Activated CD4-positive, CD25-positive, alpha-beta regulatory T cell (primary cell): ENCODE measurements at places on chromosomes 16 and 17.

DNA sequence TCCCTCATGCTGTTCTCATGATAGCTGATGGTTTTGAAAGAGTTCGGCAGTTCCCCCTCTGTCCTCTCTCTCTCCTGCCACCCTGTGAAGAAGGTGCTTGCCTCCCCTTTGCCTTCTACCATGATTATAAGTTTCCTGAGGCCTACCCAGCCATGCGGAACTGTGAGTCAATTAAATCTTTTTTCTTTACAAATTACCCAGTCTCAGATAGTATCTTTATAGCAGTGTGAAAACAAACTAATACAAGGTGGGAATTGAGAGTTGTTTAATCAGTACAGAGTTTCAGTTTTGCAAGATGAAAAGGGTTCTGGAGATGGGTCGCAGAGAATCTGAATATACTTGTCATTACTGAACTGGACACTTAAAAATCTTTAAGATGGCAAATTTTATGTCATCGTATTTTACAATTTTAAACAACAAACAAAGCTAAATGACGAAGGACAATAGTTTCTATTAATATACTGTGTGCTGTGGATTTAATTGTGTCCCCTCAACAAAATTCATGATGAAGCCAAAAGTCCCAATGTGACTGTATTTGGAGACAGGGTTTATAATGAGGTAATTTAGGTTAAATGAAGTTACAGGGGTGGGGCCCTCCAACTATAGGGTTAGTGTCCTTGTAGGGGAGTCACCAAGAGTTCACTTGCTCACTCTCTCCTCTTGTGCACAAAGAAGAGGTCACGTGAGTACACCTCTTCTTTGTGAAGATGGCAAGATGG is 4.4 kb downstream of the MT3 start:
- no peak for DNase-seq

GRCh38 chr17:75502721-75503329 is 12.5 kb downstream of the CASKIN2 start:
- no peak for DNase-seq

- DNase-seq: no peak
These were observed 1.7 kb upstream of the CBX8 start for GRCh38 chr17:79798299-79799173.

DNA sequence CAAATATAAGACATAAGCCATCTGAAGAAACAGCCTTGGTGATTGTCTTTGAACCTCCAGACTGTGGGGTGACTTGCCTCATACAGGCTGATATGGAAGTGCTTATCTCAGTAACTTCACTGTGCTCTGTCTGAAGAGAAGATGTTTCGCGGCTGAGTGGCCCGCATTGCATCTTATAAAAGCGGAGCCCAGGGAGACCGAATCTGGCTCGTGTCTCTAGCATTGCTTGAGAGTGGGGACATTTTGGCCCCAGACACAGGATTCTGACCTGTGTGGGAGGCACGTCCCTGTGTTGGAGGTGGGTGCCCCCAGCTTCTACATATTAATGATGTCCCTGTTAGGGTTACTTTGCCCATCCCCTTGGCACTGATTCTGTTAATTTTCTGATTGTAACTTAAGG is 66.4 kb downstream of the METRNL start:
- no peak for DNase-seq

DNA sequence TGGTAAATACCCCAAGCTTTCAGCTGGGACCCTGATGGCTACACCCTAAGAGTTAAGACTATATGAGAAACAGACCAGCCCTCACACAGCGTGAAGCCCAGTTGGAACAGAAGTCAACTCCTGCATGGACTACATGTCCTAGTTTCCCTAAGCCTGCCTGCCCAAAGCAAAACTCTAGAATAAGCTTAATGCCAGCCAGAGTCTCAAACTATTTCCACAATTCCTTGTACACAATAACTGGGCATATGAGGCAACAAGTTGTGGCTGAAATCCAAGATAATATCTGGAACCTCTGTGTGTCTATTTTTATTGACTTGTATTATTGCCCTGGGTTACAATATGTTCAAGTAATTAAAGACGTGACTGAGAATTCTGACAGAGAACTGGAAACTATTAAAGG is 19.4 kb downstream of the MYH10 start:
- DNase-seq: no peak

- no peak for DNase-seq
These were observed 14.7 kb upstream of the KLHDC4 start for GRCh38 chr16:87780385-87780989.

GRCh38 chr16:31696968-31697743 is 169.5 kb downstream of the AHSP start:
- no peak for DNase-seq

GRCh38 chr16:70380919-70381603 is 34.4 kb downstream of the DDX19A start:
- DNase-seq: peak; percentile 85

DNA sequence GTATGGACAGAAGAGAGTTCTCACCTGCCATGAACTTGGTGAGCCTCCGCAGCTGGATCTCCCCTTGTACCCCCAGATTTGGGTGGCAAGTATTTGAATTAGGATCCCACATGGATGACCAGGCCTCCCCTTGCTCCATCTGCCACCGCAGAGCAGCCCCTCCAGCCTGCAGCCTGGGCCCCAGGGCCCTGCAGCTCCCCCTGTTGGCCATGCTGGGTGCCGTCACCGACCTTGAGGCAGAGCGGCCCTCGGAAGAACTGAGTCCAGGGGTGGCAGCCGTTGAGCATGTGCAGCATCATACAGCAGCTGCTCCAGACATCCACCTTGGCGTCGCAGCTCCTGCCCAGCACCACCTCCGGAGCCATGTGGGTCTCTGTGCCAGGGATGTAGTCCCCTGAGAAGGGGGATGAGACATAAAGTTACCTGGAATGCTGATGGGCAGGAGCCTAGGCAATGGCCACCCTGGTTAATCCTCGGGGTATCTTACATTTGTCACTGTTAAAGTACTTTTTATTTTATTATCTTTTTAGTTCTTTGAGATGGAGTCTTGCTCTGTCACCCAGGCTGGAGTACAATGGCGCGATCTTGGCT is 9.0 kb upstream of the SPATA32 start:
- no peak for DNase-seq

DNA sequence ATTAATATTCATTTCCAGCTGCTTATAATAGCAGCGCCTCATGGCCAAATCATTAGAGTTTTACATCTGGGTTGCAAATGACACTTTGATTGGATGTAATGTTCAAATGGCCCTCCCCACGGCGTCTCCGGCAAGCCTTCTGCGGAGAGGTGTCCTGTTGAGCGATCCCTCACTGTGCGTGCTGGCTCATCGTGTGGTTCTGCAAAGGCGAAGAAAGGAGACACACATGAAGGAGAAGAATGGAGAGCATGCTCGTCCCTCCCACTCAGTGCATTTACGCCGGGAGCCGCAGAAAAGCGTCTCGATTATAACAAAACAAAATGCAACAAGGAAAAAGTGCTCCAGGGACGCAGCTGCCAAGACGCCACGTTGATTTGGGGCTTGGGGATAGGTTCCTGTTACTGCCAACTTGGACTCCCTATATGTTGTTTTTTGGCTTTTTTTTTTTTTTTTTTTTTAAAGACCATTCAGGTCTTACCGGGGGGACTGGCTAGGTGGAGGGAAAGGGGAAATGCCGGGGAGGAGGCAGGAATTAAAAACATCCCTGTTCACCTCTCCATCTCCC is 117.6 kb downstream of the C16orf78 start:
- DNase-seq: no peak

DNA sequence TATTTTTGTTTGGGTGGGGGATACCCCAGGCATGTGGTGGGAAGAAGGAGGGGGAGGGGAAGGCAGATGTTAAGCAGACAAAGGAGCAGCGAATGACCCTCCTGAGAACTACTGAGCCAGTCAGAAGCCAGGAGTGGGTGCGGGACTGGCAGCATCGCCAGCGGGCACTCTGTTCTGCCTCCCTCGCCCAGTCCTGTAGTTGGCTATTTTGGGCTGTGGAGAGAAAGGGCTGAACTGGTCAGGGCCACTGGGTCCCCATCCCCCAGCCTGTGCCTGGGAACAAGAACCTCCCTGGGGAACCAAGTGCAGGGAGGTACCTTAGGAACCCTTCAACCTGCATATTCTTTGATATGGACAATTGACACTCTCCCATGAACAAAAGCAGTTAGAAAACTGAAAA is 6.4 kb downstream of the LRRC3C start:
- no peak for DNase-seq

GRCh38 chr16:51236583-51236982 is 85.5 kb upstream of the SALL1 start:
- DNase-seq: no peak

DNA sequence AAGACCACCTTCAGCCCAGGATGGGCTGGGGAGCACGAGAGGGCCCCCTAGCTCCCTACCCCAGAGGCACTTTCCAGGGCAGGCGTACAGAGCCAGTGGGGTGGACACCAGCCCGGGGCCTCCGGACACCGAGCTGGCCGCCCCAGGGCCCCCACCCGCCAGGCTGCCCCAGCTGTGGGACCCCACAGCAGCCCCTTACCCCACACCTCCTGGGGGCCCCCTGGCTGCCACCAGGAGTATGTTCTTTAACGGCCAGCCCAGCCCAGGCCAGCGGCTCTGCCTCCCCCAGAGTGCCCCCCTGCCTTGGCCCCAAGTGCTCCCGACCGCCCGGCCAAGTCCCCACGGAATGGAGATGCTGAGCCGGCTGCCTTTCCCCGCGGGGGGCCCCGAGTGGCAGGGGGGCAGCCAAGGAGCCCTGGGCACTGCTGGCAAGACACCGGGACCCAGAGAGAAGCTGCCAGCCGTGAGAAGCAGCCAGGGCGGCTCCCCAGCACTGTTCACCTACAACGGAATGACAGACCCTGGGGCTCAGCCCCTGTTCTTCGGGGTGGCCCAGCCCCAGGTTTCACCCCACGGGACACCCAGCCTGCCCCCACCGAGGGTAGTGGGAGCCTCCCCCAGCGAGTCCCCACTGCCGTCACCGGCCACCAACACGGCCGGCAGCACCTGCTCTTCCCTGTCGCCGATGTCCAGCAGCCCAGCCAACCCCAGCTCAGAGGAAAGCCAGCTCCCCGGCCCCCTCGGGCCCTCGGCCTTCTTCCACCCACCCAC is 24.3 kb upstream of the ZFPM1 start:
- no peak for DNase-seq

DNA sequence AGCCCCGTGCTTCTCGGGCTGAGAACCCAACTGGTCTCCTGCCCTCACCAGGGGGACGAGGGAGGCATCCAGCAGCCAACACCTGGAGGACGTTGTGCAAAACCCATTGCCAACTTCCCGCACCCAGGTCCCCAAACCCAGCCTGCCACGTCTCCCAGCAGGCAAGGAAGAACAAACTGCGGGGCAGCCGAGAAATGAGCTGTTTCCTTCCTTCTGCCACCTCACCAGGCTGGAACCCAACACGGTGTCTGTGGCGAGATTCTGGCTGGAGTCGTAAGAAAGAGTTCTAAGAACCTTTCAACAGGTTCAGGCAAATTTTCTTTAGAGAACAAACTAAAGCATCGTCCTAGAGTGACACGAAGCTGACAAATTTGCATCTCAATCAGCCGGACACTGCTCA is 3.6 kb downstream of the SLC43A2 start:
- DNase-seq: no peak

DNA sequence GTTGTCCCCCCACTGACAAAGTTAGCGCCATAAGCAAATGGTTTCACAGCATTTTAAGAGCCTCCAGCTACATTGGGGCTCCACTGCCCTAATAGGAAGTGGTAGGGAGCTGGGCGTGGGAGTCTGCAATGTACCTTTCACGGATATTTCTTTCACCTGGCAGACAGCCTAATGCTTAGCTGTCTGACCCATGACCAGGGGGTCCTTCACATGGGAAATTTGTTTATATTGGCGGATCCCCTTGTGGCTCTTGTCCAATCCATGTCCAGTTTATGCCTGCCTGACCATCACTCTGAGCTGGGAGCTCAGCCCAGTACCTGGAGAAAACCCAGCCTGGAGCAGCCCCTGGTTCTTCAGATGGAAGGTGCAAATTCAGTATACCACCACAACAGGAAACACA is 145.0 kb downstream of the ZNF18 start:
- DNase-seq: no peak

DNA sequence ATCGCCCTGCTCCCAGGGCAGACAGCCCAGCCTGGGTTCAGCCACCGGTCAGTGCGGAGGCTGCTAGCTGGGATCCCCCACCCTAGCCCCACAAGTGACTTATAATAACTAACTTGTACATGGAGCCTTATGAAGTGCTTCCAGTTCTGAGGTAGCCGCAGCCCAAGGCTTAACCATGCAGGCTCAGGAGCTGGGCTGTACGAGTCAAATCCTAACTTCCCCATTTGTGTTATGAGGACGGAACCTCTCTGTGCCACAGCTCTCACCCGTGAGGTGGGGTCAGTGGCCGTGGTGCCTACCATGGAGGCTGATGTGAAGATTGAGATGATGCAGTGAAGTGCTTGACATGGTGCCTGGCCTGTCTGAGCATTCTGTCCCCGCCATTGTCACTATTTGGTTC is 27.8 kb upstream of the GOSR2 start:
- no peak for DNase-seq

- DNase-seq: no peak
These were observed 267.1 kb upstream of the ASIC2 start for GRCh38 chr17:33560165-33560564.

DNA sequence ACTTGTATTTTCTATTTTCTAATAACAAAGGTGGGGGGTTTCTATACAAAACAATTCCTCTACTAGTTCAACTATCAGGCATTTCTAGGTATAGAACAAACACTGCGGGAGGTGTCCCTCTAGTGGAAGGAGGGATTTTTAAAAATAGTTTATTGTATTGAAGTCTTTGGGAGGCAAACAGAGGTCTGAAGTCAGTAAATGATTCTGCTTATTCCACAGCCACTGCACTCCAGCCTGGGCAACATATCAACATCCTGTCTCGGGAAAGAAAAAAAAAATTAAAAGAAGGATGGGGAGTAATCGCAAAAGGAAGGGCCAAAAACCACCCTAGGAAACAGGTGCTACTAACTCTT is 648 bp upstream of the ERCC4 start:
- no peak for DNase-seq

DNA sequence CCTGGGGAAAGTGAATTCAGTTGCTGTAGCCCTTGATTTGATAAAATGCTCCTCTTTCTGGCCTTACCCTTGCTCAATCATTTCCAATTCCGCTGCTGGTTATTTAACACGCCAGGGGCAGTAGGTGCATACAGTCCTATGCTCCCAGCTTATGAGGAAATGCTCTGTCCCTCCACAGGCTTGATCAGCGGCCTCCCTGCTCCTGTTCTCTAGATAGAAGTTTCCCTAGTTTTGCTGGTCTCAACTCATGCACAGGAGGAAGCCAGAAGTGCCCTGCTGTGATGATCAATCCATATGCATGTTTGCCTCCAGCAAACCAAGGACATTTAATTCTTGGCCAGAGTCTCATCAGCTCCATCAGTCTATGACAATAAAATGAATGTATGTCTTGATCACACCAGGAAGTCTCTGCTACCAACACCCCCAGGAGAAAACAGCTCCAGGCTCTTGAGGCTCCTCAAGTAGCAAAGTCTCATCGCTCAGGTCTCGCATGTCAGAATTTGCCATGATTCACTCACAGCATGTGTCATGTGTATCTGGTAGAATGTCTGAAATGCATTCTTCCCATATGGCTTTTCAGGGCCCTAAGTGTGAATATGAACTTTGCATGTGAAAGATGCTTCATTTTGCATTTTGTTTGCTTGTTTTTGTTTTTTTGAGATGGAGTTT is 208.9 kb downstream of the CDH13 start:
- DNase-seq: no peak
